ENCODE measurements at places on chromosomes 4 and X. TPM values are rescaled to one million over a fixed set of nuclear protein-coding genes. Genes with fewer than 3 reads are reported as not detected.
A peak's percentile ranks its signal among the peaks of the same experiment; 100 is the strongest.

DNA sequence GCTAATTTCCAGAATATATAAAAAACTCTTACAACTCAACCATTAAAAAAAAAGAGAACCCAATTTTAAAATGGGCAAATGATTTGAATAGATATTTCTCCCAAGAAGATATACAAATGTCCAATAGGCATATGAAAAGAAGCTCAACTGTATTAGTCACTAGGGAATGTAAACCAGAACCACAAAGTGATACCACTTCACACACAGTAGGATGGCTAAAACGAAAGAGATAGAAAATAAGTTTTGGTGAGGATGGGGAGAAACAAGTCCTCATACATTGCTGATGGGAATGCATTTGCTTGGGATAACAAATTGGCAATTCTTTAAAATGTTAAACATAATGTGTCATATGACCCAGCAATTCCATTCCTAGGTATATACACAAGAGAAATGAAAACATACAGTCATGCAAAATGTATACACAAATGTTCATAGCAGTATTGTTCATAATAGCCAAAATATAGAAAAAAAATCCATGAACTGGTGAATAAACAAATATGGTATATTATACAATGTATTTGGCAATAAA is 5.7 kb downstream of the TCEAL3 start:
- no peak for DNase-seq

GRCh38 chr4:13580036-13580435 is 35.7 kb upstream of the NKX3-2 start:
- DNase-seq, result no peak

GRCh38 chr4:60729194-60729593 is 470.9 kb upstream of the ADGRL3 start:
- no peak for DNase-seq

DNA sequence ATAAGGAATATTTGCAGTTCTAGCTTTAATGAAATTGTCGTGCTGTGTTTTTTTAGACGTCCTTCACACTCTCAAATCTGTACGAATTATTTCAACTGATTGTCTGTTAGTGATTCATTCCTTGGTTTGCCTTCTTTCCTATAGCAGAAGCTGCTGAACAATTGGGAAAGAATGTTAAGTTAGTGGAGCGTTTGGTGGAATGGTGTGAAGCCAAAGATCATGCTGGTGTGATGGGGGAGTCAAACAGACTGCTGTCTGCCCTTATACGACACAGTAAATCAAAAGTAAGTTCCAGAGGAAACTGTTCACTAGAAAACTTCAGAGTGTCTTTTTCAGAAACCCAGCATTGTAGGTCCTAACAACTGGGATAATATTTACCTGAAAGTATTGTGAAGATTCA is 159.9 kb downstream of the RAP1GDS1 start:
- no peak for DNase-seq

GRCh38 chrX:17674601-17675000 is 62.7 kb upstream of the SCML1 start:
- no peak for DNase-seq

- no peak for DNase-seq
Observed at GRCh38 chrX:132394591-132394990, 94.2 kb downstream of the MBNL3 start.

- no peak for DNase-seq
Observed at GRCh38 chr4:74906771-74907170, 26.1 kb upstream of the PARM1 start.

- DNase-seq, result peak; percentile 1
Observed at GRCh38 chr4:23374259-23374658, 515.6 kb downstream of the PPARGC1A start.

DNA sequence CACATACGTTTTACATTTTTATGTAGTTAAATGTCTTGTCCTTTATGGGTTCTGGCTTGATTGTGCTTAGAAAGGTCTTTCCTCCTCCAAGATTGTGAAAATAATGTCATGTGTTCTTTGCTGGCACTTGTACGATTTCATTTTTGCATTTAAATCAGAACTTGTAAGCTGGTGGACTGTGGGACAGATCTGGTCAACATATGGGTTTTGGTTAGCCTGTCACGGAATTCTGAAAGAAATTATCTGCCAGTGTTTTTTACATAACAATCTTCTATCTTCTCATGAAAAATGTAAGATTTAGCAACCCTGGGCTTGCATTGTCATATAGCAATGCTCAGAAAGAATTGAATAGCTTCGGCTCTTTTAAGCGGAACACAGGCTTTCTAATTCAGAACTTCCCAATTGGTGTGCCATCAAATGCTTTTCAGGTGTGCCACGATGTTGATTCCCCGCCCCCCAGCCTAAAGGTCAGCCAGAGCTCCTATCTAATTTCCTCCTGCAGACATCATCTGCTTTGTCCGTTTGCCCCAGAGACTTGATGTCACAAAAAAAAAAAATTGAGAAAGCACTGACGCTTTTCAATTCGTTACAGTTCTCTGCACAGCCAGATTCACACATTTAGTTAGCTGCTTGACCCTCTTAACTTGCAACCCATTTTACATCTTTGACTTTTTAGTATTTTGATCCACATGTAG is 16.2 kb downstream of the AFF1 start:
- no peak for DNase-seq

- no peak for DNase-seq
Observed at GRCh38 chr4:98046665-98047064, 96.6 kb downstream of the STPG2 start.

GRCh38 chr4:138927072-138927471 is 88.5 kb upstream of the NOCT start:
- no peak for DNase-seq

GRCh38 chr4:122762520-122762919 is 30.0 kb downstream of the BBS12 start:
- no peak for DNase-seq

DNA sequence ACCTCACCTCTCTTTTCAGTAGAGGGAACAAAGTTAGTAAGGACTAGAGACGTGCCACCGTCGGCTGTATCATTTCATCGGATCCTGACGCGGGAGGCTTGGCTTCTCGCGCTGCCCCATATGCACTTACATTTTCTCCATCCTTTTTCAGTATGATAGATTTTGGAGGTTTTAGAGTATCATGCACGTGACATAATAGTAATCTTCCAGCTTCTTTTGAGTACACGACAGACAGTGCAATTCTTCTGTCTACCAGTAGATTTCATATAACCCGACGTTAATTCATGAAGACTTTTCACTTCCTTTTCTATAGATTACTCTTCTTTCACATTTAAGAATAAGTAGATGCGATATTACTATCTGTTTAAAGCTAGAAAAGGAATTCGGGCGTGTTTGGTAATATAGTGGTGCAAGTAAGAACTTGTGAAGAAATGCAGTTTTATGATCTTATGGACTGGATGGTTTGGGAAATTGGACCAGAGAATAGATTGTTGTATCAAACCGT is 1.0 kb downstream of the CDS1 start:
- DNase-seq, result no peak

DNA sequence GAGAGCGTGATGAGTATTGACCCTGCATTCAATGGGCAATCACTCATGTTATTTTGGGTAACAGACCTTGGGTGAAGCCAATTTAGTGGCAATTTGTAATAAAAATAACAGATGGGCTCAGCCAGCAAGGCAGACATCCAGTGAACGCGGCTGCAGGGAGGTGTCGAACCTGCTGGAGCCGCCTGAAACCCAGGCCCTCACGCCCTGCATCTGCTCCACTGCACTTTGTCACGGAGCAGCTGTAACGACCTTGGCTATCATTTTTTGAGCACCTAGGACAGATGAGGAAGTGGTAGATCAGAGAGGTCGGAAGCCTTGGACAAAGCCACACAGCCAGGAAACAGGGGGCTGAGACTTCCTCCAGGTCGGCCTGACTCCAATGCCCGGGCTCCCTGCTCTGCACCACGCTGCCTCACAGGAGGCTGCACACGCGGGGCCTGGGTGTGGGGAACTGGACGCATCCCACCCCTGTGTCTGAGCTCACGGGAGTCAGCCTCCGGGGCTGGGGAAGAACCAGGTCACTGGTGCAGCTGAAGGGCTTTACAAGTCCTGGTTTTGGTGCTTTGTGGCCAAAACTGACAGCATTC is 19.4 kb downstream of the HMX1 start:
- no peak for DNase-seq

DNA sequence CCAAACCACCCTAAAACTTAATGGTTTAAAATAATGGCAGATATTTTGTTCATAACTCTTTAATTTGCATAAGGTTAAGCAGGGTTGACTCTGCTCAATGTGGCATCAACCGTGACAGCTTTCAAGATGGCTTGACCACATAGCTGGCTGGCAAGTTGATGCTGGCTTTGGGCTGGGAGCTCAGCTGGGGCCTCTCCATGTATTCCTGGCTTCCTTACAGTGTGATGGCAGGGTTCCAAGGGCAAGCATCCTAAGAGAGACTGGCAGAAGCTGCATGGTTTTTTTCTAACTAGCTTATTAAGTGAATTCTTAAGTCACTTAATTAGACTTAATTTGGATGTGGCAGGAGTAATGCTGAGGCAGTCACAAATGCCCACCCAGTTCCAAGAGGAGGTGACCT is 4.5 kb downstream of the RP2 start:
- peak; percentile 21 for DNase-seq

- DNase-seq, result no peak
Observed at GRCh38 chrX:124594017-124594651, 247.8 kb downstream of the SH2D1A start.

GRCh38 chr4:155811083-155811482 is 52.3 kb downstream of the GUCY1B1 start:
- no peak for DNase-seq

DNA sequence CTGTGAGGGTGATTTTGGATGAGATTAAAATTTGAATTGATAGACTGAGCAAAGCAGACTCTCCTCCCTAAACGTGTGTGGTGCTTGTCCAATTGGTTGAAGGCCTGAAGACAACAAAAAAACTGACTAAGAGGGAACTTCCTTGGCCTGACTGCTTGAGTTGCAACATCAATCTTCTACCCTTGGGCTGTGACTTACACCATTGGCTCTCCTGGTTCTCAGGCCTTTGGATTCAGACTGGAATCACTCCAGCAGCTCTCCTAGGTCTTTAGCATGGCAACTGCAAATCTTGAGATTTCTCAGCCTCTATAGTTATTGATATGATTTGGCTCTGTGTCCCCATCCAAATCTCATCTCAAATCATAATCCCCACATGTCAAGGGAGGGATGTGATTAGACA is 49.7 kb upstream of the IGFBP7 start:
- no peak for DNase-seq

GRCh38 chrX:111182997-111183396 is 87.0 kb downstream of the PAK3 start:
- no peak for DNase-seq

GRCh38 chr4:127084666-127085065 is 548.1 kb upstream of the INTU start:
- no peak for DNase-seq

DNA sequence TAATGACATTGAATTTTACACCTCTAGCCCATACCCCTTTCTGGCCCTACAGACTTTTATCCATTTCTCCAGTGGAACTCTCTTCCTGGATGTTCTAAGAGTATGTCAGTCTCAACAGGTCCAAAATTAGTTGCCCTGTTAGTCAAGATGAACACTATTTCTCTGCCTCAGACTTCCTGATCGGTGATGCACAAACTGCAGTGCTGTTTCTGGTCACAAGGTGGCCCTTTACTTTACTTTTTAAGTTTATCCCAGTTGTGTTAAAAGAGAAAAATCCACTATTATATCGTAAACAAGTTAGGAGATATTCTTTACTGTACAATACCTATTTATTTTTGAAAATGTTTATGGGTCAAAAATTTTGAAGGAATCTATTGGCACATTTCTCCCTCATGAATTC is 13.1 kb downstream of the TCEAL7 start:
- DNase-seq, result peak; percentile 54

GRCh38 chr4:169407217-169407845 is 136.6 kb upstream of the SH3RF1 start:
- DNase-seq, result no peak

DNA sequence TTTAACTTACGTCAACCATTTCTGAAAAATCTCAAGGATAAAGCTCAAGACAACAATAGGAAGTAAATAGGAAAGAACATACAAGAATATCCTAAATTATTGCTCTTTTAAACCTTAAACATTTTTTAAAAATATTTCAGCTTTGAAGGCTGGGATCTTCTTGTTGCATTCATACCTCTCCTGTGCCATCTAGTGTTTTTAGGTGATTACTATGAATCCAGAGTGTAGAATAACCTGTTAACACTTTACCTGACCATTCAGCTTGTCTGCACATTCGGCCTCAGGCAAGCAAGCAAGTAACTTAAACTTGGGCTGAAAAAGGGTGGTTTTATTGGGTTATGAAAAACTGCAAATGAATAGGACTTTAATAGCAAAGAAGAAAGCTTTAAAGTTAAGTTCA is 507.8 kb upstream of the INTU start:
- no peak for DNase-seq

DNA sequence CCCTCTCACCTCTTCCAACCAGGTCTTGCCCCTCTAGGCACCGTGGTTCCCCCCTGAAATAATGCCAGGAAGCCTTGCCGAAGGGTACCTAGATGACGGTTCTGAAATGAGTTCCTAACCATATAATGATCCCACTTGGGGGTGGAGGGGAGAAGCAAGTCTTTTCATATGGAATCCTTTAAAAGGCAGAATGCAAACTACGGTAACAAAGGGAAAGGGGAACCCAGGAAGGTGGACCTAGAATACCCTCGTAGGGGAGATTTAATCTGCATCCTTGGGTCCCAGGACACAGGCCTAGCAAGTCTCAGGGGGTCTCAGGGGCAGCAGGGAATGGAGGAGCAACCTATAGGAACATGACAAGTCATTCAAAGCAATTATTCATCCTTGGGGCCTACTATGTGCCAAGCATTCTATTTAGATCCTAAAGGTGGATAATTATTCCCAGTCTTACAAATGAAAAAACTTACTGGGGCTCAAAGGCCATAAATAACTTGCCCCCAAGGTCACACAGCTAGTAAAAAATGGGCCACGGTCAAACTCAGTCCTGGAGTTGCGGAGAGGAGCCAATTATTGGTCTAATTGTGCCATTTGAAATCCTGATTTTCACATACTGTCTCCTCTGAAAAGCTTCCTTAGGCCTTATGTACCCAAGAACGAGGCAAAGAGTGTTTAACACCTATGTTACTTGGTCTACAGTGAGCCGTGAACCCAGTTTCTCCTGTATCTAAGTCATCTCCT is 8.8 kb downstream of the BCOR start:
- no peak for DNase-seq

GRCh38 chr4:165464813-165465381 is 86.1 kb downstream of the CPE start:
- no peak for DNase-seq

DNA sequence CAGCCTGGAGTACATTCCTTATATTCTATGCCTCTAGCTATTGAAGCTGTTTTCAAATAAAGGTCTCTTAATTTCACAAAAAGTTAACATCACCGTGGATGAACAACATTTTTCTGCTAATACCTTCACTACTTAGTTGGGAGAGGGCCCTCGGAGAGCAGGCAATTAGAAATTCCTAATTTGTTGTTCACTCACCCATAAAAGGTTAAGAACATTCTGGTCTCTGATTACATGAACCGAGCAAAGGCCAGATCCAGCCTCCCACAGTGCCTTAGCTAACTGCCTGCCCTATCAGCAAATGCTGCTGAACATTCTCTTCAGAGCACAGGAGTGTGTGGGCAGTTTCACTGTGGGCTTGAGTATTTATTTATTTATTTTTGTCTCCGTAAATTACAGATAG is 36.0 kb upstream of the TTC29 start:
- no peak for DNase-seq

TDO2 gene
- total RNA-seq, result not detected

SRPX2 gene
- total RNA-seq, result 3.9 TPM

GAB3 gene
- 10.1 TPM for total RNA-seq

ABRAXAS1 gene
- total RNA-seq, result 5.2 TPM

PLP1 gene
- total RNA-seq, result 25.8 TPM

Measured in right cardiac atrium (tissue), 5 donors.